GM18507 (cell line): ENCODE measurements at places on chromosomes 12 and 14.
A peak's percentile ranks its signal among the peaks of the same experiment; 100 is the strongest.

DNA sequence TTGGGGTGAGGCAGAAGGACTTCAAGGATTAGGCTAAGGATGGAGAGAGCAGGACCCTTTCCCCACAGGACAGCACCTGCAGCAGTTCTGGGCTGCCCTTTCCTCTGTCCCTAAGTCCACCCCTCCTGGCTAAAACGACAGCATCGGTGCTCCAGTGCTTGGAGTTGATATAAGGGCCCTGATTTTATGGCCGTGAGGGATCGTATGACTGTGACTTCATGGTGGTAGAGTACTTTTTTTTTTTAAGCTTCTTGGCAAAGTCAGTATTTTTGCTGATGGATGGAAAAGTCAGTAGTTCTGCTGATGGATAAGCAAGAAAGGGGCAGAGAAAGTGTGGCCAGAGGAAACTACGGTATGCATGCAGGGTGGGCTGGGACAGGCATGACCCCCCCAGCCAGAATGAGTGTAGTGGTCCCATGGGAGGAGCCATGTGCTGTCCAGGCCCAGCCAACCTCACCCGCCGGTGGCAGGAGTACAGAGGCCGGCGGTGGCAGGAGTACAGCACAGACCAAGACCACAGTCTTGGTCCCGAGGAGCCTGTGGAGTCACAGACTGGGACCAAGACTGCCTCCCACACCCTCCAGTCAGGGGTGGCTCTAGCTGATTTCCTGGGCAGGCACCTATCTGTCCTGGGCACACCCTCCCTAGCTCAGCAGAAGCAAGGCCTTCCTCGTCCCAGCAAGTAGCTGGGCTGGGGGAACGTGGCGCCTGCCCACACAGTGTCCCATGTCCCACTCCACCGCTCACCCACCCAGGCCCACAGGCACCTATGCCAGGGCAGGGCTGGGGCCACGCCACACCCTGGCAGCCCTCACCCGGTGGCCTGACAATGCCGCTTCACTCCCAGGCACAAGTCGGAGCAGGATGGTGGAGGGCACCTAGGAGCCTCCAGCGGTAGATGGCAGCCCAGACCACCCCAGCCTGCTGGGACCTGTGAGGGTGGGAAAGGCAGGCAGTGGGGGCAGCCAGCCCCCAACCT is 46.3 kb downstream of the CCDC88C start:
- no peak for DNase-seq

GRCh38 chr12:91384806-91385205 is 202.2 kb upstream of the DCN start:
- no peak for DNase-seq

DNA sequence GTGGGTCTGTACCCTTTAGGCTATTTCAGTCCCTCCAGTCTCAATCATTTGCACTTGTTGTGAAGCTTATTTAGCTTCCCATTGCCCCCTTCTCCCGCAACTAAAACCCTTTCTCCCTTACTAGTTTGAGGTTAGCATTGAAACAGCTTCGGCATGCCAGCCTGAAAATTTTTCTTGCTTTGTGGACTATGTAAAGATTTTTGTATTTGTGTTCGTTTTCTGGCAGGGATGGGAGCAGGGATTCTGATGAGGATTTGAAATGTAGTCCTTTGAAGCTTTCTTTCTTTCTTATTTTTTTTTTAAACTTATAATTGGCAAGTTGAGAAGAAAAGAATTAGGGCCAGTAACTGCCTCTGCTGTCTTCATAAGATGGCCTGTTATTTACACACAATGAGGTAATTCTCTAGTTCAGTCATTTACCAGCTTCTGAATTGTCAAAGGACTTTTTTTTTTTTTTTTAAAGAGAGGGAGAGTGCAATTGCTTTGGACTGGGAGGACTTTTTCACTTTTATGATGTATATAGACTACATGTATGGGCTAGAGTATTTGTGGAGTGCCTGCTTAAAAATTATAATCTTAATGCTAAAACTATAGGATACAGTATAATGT is 29.0 kb downstream of the PALS1 start:
- DNase-seq: no peak

- no peak for DNase-seq
Observed at GRCh38 chr14:104518659-104519350, 60.8 kb upstream of the C14orf180 start.

- no peak for DNase-seq
Observed at GRCh38 chr14:75119056-75119455, 7.8 kb downstream of the NEK9 start.

DNA sequence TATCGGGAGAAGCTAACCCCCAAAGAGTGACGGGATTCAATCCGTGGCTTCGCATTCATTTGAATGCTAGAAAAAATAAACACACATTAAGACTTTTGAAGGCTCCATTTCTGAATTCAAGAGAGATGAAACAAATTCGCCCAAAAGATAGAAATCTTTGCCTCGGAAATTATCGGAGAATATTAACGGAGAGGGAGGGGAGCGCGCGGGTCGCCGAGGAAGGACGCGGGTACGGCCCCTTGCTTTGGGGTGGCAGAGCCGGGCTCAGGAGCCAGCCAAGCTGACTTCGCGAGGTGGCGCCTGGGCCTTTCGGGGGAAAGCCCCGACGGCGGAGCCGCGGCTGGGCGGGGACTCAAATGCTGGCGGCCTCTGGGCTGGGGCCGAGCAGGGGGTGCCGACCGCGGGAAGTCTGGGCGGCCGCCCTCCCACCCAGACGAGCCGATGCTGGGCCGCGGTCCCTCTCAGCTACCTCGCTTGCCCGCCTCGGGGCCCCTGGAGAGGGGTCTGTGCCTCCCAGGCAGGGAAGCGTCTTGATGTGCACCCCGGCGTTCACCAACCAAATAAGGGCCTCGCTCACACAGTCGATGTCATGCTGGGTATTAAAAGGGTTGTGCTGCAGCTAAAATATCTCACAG is 14.7 kb downstream of the NKX2-1 start:
- no peak for DNase-seq

DNA sequence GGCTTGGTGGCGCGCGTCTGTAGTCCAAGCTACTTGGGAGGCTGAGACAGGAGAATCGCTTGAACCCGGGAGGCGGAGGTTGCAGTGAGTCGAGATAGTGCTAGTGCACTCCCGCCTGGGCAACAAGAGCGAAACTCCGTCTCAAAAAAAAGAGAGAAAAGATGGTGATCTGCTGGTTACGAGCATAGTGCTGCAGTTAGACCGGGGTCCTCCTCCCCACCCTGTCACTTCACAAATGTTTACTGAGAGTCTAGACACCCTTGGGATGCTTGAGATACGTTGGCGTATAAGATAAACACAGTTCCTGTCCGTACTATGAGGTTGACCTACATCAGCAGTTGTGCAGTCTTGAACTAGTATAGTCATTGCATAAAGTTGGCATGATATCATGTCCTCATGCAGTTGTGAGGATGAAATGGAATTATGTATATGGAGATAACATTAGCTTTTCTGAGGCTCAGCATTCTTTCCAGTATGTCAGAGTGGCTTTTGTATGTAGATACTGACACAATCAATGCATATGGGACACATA is 787 bp downstream of the ACAD10 start:
- DNase-seq: no peak

- no peak for DNase-seq
Observed at GRCh38 chr14:78073028-78073427, 97.1 kb upstream of the NRXN3 start.

DNA sequence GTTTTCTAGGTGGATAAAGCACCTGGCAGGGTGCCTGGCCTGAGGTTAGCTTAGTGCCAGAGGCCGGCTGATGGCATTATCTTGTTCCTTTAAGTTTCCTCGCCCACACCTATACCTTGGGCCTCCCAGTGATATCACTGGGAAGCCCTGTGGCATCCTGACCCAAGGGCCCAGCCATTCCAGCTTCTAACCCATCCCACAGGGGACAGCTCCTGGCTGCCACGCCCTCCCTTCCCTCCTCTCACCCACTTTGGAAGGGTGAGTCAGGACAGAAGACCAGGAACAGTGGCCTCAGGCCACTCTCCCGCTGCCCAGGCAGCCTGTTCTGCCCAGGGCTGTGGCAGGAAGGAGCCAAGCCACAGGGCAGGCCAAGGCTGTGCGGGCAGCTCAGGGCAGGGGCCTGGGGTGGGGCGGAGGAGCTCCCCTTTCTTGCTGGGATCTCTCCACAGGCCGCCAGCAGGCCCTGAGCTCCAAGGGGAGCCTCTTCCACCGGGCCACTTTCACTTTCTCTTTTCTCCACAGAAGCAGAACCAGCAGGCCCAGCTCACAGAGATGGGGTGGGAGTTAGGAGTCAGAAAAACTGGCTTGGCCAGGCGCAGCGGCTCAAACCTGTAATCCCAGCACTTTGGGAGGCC is 75.1 kb downstream of the IRF2BPL start:
- peak; percentile 28 for DNase-seq

GRCh38 chr12:96402061-96402460 is 1.8 kb upstream of the CDK17 start:
- no peak for DNase-seq

- no peak for DNase-seq
Observed at GRCh38 chr12:75890660-75891059, 140.9 kb downstream of the PHLDA1 start.

DNA sequence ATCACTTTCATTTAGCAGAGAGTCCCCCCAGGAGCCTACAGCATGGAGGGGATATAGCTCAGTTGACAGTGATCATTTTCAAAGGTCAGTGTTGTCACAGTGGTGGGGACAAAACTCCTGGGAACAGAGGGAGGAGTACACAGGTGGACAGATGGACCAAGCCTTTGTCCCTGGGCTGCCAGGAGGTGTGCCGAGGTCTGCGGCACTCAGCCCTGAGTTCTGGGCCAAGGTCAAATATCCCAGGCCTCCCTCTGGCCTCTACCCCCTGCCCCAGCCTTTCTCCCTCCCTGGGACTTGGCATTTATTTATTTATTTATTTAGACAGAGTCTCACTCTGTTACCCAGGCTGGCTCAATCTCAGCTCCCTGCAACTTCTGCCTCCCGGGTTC is 24.8 kb downstream of the CALM1 start:
- DNase-seq: no peak

DNA sequence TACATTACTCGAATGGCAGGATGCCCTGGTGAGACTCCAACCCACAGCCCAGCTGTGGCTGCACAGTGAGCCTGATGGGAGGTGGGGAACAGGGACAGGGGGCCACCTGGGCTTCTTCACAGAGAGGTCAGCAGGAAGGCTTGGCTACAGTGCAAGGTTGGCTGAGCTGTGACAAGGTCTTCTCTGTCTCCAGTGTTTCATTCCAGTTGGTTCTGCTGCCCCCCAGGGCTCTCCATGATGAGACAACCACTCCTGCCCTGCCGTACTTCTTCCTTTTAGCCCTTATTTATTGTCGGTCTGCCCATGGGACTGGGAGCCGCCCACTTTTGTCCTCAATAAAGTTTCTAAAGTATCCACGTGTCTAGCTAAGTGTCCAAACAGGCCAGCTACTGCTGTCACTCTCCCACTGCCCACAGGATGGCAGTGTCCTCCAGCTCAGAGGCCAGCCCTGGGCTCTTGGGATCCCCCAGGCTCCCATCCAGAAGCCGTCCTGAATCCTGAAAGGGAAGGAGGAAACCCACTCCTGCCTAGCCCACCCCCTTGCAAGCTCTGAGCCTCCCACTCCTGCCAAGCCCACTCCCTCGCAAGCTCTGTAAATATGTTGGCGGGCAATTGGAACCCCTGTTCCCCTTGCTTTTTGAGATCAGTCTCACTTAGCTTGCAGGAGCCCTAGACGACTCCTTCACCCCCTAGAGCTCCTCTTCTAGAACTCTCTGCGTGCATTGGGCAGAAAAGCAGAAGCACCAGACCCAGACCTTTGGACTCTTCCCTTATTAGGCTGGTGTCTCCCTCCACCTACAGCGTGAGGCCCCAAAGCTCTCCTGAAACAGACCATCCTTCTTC is 5.4 kb downstream of the C1QL4 start:
- no peak for DNase-seq

- DNase-seq: no peak
Observed at GRCh38 chr12:41612892-41613557, 424.9 kb downstream of the PDZRN4 start.

- no peak for DNase-seq
Observed at GRCh38 chr14:55706893-55707292, 126.9 kb downstream of the KTN1 start.

GRCh38 chr14:47857646-47858045 is 182.2 kb upstream of the MDGA2 start:
- no peak for DNase-seq

GRCh38 chr14:70816525-70816924 is 7.2 kb upstream of the MAP3K9 start:
- DNase-seq: no peak

GRCh38 chr14:87080146-87080545 is 912.8 kb downstream of the GALC start:
- DNase-seq: no peak

DNA sequence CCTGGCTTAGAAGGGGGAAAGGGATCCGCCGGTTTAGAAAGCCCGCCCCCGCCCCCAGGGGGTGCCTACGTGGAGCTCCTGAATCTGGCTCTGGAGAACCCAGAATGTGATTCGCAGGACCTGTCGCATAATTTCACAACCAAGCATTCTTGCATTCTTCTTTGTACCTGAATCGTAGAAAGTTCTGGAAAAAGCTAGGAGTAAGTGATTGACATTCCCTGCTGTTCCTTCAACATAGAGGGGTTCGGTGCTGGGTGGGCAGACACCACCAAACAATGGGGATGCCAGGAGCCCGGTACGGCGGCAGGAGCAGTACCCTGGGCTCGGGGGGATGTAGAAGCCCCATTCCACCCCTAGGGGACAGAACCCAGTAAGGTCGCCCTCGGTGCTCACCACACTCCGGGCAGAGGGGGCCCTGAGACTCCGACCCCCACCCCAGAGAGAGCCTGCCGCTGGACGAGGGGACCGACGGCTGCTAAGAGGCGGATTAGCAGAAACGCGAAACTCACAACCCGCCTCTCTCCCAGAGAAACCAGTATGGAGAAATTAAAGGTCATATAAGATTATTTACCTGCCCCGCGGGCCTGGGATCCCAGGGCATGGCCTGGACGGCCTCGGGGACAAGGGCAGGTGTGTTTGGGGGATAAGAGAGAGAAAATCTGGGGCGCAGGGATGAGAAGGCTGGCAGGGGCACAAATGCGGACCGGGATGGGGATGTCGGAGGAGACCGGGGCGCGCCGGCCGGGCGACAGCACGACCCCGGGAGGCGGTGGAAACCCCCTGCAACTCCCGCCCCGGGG is 520 bp downstream of the CSRP2 start:
- no peak for DNase-seq

GRCh38 chr12:128583453-128583852 is 240.3 kb downstream of the SLC15A4 start:
- DNase-seq: no peak

GRCh38 chr14:103679351-103679750 is 35.9 kb downstream of the XRCC3 start:
- peak; percentile 64 for DNase-seq
